SK-N-DZ (cell line): ENCODE measurements at places on chromosomes 2 and 18.

- DNase-seq = no peak
These were observed 42.0 kb downstream of the PDE1A start for GRCh38 chr2:182384860-182385259.

- DNase-seq = no peak
These were observed 129.3 kb downstream of the ZNF236 start for GRCh38 chr18:76951456-76952247.

GRCh38 chr2:204645018-204645773, 99.9 kb downstream of the PARD3B start:
- no peak for DNase-seq

DNA sequence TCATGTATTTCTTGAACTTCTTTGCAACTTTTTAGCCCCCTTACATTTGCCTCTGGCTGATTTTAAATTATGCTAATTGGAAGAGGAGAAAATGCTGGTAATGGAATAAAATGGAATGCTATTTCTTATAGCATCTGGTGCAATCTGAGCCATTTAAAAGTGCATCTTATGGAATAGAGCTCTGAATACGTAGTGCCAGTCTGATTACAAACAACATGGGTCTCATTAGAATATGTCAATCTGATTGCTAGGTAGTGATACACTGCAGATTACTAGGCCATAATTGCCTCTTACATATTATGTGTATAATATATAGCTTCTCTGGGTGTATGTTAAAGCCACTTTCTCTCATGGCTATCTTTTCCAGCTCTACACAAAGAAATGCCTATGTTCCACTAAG, 159.1 kb downstream of the EPHA4 start:
- DNase-seq = no peak

- no peak for DNase-seq
These were observed 6.0 kb downstream of the GPC1 start for GRCh38 chr2:240441326-240441992.

DNA sequence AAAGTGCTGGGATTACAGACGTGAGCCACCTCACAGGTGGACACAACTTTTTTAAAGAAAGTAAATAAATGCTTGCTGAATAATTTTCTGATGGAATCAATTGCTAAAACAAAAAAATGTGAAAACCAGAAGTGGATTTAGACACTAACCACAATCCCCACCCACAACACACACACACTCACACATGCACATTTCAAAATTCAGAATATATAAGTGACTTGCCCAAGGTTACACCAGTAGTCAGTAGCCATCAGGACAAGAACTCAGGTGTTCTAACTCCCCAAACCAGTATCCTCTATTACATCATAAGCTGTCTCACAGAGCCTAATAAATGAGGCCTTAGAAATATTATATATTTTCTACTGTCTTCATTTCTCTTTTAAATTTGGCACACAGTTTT, 1923.6 kb upstream of the PIK3C3 start:
- DNase-seq = no peak

DNA sequence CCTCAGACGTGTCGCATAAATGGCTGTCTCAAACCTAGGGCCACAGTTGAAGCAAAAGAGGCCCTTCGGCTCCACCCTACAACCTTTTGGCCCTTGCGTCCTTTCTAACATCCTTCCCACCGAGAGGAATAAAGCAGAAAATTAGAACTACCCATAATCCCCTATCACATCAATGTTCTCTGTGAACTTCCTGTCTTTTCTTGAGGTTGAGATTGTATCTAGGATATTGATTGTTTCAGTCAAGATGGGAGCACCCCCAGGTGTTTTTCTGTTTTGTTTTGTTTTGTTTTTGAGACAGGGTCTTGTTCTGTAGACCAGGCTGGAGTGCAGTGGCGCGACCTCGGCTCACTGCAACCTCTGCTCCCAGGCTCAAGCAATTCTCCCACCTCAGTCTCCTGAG, 23.6 kb downstream of the INPP5D start:
- DNase-seq = no peak

- DNase-seq = no peak
These were observed 84.9 kb downstream of the SESTD1 start for GRCh38 chr2:179179719-179180118.

DNA sequence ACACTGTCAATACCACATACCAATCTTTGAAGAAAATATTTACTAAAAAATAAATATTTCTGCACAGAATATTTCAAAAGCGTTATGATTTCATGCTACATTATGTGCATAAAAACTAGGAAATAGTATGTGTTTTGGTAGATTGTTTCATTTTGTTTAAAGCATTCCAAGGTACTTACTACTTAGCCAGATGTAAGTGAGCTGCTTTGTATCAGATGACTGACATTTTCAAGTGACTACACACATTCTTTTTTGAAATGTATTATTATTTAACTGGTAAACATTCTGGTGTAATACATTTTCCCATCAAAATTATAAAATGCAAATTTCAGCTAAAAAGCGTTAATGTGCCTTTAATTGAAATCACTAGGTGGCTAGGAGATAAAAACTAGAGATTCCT, 21.5 kb downstream of the GCA start:
- DNase-seq = no peak

DNA sequence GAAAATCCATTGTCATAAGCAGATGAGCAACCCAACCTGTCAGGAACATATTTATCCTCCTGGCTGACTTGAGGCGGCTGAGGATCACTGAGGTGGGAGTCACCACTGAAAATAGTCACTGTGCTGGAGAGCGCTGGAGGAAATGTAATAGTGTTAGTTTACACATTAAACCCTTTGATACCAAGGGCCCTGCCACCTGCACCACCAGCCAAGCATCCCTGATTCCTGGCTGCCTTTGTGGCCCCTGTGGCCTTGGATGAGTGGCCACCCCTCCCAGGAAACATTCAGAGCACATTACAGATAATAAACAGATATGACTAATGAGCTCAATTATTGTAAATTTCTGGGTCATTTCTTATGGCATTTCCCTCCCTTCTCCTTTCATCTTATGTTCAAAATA, 105.9 kb downstream of the LYPD1 start:
- no peak for DNase-seq

DNA sequence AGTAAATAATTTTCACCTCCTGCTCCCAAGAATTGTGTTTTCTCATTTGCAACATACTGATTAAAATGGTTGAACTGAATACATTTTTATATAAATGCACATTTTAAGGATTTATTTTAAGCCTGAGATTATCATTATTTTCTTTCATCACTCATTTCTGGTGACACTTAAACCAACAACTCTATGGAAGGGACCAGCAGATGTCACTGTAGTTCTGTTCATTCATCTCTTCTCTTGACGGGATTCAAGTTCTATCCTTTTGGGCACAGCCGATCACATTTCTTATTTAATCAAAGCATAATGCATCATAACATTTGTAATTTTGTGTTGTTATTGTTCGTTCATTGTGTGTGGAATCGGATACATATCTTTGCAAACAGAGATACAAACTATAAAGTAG, 417.9 kb downstream of the HRH4 start:
- DNase-seq = peak; percentile 57

DNA sequence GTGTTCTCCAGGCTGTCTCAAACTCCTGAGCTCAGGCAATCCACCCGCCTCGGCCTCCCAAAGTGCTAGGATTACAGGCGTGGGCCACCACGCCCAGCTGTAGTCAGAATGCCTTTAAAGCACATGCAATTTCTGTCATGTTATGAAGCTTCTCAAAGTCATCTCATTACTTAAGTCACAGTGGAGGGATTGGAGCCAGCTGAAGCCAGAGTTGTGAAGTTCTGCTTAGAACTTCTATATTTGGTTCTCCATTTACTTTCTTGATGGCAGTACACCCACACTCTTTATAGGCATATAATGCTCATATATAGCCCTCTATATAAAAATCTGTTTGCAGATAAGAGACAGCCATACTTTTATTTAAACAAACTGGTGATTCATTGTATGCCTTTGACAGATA, 68.8 kb upstream of the CWC22 start:
- DNase-seq = no peak

- no peak for DNase-seq
These were observed 1126.7 kb downstream of the LRP1B start for GRCh38 chr2:141003967-141004657.

GRCh38 chr2:170292415-170292814, 114.5 kb downstream of the MYO3B start:
- DNase-seq = no peak

- DNase-seq = no peak
These were observed 100.1 kb upstream of the ARL4C start for GRCh38 chr2:234596696-234597575.

- DNase-seq = no peak
These were observed 84.3 kb downstream of the FEZ2 start for GRCh38 chr2:36513661-36514060.

- no peak for DNase-seq
These were observed 81.9 kb upstream of the ZNF397 start for GRCh38 chr18:35158728-35159450.

DNA sequence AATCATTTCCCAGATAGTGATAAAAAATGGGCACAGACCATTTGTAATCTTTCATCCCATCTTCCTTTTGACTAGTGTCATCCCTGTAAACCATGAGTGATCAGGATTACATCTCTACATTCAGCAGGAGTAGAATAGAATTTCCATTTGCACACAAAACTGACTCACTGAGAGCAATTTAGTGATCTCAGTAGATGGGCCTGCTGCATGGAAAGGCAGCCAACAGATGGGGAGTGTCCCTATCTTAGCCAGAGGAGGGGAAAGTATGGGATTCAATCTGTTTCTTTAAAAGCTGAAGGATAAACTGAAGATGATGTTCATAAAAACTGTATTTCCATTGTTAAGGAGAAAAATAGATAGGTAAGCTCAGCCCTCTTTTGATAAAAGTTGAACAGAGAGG, 441.7 kb downstream of the ZNF521 start:
- DNase-seq = no peak

DNA sequence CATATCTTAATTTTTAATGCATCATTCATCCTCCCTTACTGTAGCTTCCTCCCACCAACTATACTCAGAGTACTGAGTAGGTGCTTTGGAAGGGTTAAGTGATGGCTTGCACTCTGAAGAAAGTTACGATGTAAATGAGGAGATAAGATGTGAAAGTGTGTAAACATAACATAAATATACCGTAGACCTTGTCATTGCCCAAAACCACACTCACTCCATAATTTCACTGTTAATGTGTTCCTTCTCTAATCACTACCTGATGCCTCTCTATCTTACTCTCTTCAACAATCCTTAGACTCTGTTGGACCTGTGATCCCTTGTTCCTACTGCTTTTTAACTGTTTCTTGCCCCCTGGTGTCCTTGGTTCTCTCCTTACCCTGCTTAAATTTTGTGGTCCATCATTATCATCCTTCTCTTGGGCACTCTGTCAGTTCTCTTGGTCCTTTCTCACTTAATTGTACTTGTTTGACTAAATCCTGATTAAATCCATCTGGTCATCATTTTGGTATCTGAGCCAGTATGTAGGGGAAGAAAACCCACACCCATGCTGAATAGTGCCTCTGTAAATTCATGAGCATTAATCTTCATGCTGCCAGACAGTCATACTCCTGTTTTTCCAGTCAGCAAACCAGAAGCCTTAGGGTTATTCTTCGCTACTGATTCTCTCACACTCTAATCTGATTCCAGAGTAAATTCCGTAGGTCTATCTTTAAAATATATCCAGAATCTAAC, 45.0 kb downstream of the PMS1 start:
- no peak for DNase-seq

GRCh38 chr2:215386566-215386965, 49.3 kb downstream of the FN1 start:
- DNase-seq = no peak

DNA sequence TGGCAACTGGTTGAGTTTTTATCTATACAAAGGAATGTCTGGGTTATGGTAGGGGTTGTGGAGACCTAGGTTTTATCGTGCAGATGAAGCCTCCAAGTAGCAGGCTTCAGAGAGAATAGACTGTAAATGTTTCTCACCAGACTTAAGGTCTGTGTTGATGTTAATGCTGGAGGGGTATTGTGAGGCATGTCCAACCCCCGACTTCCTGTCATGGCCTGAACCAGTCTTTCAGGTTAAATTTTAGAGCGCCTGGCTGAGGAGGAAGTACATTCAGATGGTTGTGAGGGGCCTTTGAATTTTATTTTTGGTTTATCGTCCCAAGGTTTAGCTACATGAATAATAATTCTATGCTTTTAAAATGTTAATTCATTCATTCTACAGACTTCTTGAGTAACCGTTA, 435.1 kb downstream of the DLGAP1 start:
- no peak for DNase-seq

DNA sequence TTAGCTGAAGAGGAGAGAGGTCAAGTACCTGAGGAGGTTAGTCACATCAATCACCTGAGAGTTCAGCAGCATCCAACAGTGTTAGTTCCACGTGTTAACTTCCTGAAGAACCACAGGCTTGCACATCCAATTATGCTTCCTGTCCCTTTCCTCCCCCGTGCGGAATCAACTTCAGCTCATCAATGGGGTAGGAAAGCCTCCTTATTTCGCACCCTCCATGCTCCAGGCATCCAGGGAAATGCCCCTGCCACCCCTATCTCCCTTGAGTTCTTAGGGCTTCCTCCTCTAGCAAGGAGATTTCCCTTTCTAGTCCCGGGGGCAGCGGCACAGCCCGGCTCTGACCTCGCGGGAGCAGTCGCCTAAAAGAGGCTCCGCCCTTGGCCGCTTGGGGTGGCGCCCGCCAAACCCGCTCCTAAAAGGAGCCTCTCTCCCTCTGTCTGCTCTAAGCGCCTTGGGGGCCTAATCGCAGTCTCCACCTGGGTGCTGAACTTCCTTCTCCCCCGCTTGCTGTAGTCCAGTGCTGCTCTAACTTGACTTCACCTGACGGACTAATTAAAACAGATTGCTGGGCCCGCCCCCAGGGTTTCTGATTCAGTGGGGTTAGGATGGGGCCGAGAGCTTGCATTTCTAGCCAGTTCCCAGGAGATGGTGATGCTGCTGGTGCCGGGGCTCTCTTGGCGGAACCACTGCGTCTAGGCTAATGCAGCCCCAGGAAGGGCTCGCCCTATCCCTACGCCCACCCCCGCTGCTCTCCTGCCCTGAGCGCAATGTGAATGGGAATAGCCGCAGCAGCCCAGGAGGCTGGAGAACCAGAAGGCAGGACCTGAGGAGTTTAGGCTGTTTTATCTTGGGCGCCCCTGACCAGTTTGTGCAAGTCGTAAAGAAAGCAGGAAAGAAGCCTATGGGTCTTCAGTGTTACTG, 3.4 kb upstream of the TET3 start:
- DNase-seq = peak; percentile 46

DNA sequence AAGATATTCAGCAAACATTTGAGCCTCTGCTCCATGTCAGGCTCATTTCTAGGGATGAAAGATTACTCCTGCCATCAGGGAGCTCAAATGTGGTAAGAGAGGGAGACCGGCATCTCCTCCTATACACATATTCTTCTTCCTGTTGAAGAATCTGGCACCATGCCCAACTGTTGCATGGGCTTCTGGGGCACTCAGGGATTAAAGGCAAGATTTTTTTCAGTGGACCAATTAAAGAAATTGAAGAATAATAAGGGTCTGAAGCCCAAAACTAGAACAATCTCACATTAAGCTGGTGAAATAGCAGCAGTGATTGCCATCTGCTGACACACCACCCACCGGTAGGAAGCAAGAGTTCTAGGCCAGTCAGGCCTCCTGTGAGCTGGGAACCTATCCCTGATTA, 145.4 kb upstream of the LYPD6 start:
- no peak for DNase-seq
